ENCODE measurements at places on chromosomes 1 and 21.

GRCh38 chr1:119878171-119878570 lies 18.1 kb downstream of the ADAM30 start:
- no peak for DNase-seq

- DNase-seq = no peak
Measured at GRCh38 chr21:41653954-41654491, 112.8 kb downstream of the RIPK4 start.

DNA sequence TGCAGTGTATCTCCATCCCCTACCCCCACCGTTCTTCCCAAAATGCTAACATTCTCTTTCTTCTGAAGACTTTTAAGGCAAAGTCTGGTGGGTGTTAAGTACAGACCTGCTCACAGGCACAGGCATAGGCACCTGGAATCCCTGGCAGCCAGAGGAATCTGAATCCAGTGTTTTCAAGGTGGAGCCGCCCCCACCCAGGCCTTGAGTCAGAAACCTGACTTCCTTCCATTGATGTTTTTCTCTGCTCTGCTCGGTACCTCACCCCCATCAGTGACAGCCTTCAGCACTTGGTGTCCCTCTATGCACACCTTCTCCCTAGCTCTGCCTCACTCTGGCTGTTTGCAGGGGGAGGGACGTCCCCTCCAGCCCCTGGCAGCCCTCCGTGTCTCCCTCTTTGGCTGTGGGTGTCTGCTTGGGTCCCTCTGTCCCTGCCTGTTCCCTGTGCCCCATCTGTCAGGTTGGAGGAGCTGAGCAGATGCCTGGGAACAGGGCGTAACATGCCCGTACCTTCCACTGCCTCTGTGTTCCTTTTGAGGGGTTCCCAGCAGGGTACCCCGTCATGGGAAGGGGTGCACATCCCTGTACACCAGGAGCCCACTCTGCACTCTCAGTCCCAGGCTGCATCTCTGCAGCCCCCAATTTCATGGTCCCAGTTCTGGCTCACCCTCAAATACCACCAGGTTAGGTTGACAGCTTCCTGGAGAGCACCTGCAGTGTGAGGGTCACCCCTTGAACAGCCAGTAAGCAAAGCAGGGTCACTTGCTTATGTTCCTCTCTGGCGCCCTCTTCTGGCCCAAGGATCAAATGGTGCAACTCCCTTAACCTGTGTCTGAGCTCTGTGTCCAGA lies 6.7 kb downstream of the NCDN start:
- peak; percentile 92 for DNase-seq

- DNase-seq = no peak
Measured at GRCh38 chr1:83928396-83928795, 70.5 kb downstream of the TTLL7 start.

DNA sequence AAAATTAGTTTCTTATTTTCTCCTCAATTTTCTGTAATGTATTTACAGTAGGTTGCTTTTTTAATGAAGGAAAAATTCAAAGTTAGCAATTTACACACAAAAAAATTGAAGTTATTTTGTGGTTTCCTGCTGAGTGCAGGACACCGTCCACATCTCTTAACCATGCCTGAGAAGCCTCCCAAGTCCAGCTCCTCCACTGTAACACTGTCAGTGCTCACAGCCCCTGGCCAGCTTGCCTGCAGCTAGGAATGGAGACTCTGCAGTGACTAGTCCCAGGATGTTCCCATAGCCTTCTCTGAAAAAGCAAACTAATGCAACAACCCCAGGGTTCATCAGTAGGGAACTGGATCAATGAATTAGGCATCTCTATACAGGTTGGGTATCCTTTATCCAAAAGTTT lies 3.5 kb downstream of the A3GALT2 start:
- DNase-seq = no peak

- no peak for DNase-seq
Measured at GRCh38 chr1:35210321-35211119, 17.6 kb upstream of the SFPQ start.

GRCh38 chr1:245258271-245258920 lies 103.6 kb downstream of the KIF26B start:
- DNase-seq = no peak

GRCh38 chr1:234683861-234684632 lies 74.1 kb upstream of the IRF2BP2 start:
- DNase-seq = no peak

DNA sequence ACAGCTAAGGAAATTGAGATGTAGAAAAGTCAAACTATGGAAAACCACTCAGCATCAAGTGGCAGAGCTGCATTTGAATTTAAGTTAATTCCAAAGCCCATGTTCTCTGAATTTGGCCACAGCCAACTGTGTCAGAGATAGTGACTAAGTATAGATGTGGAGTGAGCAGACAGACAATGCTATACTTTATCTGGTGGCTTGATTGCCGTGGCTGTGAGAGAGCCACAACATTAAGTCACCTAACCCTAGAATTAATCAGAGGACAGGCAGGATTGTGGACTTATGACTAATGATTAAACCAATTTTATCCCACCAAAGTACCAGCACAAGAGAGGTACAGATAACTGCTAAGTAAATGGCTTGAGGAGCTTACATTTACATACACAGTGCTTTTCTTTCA lies 209.8 kb downstream of the TPR start:
- DNase-seq = no peak
